ENCODE measurements at places on chromosomes 5 and 9.
A peak's percentile ranks its signal among the peaks of the same experiment; 100 is the strongest.

- DNase-seq: no peak
These were observed 18.5 kb upstream of the TCERG1 start for GRCh38 chr5:146428658-146429057.

DNA sequence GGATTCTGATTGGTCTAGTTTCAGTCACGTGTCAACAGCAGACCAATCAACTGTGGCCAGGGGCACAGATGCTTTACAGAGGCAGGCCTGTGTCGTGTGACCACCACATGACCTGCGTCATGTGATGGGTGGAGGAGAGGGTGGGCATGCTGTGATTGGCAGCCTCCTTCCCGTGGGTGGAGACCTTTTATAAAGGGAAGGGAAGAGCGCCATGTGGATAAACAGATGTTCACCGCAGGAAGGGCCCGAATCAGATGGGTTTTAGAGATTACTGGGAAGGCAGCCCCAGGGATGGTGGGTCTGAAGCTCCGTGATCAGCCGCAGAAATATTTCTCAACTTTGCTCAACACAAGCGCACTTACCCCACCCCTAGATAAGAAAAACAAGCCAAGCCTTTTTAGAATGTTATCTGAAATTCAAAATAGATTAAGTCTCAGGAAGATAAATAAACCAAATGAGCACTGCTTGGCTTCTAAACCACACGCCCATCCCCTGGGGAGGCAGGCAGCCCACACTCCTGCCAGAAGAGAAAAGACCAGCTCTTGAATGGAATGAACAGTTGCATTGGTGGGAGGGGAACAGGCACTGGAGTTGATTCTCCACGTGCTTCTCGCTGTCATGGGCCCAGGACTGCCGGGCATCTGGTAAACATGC, 43.6 kb downstream of the ROPN1L start:
- peak; percentile 81 for DNase-seq

DNA sequence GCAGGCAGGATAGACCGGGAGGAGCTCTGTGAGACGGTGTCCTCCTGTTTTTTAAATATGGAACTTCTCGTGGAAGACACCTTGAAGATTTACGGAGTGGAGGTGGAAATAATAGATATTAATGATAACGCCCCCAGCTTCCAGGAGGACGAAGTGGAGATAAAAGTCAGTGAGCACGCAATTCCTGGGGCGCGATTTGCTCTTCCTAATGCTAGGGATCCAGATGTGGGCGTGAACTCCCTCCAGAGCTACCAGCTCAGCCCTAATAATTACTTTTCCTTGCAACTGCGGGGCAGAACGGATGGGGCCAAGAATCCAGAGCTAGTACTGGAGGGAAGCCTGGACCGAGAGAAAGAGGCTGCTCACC, 621 bp downstream of the PCDHGA11 start:
- DNase-seq: no peak

- no peak for DNase-seq
These were observed 15.7 kb downstream of the LVRN start for GRCh38 chr5:115977988-115978387.

DNA sequence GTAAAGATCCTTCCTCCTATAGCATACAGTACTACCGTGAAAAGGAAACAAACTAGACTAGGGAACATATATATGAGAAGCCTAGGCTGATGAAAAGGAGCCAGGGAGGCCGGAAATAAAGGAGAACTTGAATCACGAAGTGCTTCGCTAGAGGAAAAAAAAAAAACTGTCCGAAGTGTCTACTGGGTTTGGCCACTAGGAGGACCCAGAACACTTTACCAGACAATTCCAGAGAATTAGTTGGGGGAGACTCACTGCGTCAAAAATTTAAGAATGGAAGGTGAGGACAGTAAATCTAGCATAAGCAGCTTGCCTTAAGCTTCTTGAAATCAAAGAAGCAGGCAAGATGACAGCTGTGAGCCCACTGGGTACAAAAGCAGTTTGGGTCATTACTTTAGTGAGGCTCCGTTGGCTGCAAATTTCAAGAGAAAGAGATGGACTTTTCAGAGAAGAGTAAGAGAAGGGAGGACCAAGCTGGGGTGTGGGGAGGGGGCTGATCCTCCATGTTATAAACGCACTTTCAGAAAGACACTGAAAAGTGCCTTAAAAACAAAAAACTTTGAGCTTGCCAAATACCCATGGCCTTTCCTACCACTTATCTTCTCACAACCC, 47.4 kb downstream of the P4HA2 start:
- peak; percentile 56 for DNase-seq

- no peak for DNase-seq
These were observed 64.1 kb upstream of the CXCL14 start for GRCh38 chr5:135642934-135643333.

DNA sequence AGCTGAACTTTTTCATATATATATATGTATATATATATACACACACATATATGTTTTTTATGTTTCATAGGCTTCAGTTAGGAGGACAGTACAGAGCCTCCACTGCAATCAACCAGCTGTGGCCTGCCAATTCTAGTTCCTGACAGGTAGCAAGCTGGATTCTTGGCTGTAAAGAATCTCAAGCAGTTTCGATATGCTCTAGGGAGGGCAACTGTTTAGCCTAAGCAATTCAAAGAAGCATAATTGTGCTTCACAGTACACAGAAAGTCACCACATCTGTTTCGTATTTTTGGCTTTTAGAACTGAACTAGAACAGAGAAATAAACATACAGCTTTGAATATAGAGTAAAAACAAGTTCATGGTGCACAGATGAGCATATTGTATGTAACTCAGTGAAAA, 152.4 kb upstream of the ARRDC3 start:
- DNase-seq: no peak

GRCh38 chr9:38057416-38058195, 11.4 kb downstream of the SHB start:
- DNase-seq: no peak

- no peak for DNase-seq
These were observed 224.9 kb downstream of the PCSK5 start for GRCh38 chr9:76115396-76115795.

GRCh38 chr5:149792540-149793255, 62.6 kb downstream of the PPARGC1B start:
- no peak for DNase-seq

DNA sequence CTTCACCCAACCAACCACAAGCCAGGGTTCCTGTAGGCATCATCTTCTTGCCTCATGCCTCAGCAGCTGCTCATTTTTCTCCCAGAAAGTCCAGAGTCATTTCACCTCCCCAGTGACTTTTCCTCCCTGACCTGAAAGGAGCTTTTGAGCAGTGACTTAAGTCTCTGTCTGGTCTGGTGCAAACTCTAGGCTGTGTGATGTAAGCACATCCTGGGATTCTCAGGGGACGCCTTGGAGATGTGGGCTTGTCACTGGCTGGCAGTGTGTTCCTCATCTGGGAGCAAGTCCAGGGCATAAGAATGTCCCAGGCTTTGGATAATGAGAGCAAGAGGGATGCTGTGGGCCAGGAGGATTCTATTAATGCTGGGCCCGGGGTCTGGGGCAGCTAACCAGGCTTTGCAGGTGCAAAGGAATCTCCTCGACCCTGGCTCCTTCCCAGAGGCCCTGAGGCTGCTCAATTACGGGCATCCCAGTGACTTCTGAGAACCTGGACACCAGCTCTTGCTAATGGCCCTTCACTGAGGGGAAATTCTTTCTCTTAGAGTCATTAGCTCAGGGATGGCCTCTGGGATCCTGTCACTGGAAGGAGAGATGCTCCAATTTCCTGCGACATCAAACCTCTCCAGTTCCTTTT, 211.0 kb upstream of the PANK3 start:
- no peak for DNase-seq

GRCh38 chr5:151384106-151384505, 36.7 kb upstream of the SLC36A2 start:
- no peak for DNase-seq

DNA sequence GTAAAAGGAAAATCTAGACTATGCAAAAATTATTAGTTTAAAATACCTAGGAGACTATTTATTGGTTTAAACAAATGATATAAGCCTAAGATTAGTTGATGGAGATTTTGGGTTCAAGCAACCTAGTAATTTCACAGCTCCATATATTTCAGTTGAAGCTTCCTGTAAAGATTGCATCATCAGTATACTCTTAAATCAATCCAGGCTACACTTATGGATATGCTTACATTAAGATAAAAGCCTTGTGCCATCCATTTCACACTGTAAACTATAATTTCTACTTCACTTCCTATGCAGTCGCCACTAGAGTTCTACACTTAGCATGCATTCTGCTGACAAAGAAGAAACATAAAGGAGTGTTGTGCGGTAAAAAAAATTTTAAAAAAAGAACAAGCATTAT, 7.3 kb upstream of the LIX1 start:
- DNase-seq: no peak

GRCh38 chr5:10762776-10763500, 1.9 kb upstream of the DAP start:
- DNase-seq: no peak

GRCh38 chr9:14500705-14501104, 186.8 kb upstream of the NFIB start:
- no peak for DNase-seq
